LoVo (cell line): ENCODE measurements at places on chromosomes 2 and 18.

DNA sequence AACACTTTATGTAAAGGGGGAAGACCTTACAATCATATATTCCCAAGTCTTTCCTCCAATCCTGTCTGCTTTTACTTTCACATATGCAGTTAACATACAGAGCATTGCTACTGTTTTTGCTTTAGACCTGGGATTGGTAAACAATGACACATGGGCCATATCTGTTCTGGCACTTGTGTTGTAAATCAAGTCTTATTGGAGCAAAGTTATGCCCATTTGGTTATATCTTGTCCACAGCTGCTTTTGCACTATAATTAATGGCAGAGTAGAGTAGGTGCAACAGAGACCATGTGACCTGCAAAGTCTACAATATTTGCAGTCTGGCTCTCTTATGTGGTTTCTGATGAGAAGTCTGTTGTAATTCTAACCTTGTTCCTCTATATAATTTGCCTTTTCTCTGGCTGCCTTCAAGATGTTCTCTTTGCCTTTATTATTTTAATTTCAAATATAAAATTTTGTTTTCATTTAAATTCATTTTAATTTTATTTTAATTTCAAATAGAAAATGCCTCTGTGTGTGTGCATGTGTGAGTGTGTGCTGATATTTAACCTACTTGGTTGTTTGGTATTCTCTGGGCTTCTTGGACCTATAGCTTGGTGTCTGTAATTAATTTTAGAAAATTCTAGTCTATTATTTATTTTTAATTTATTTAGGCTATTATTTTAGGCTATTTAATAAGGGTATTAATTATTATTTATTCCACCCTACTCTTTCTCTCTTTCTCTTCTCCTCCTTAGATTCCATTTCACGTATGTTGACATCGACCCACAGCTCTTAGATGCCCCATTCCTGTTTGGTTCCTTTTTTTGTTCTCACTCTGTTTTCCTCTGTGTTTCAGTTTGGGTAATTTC lies 16.8 kb upstream of the LPIN1 start:
- no peak for DNase-seq

DNA sequence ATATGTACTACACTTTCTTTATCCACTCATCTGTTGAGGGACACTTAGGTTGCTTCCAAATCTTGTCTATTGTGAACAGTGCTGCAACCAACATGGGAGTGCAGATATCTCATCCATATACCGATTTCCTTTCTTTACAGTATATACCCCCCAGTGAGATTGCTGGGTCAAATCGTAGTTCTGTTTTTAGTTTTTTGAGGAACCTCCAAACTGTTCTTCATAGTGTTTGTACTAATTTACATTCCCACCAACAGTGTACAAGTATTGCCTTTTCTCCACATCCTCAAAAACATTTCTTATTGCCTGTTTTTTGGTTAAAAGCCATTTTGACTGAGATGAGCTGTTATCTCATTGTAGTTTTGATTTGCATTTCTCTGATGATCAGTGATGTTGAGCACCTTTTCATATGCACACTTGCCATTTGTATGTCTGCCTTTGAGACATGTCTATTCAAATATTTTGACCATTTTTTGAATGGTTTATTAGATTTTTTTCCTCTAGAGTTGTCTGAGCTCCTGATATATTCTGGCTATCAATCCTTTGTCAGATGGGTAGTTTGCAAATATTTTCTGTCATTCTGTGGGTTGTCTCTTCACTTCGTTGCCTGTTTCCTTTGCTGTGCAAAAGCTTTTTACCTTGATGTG lies 12.2 kb downstream of the PLEK start:
- no peak for DNase-seq

DNA sequence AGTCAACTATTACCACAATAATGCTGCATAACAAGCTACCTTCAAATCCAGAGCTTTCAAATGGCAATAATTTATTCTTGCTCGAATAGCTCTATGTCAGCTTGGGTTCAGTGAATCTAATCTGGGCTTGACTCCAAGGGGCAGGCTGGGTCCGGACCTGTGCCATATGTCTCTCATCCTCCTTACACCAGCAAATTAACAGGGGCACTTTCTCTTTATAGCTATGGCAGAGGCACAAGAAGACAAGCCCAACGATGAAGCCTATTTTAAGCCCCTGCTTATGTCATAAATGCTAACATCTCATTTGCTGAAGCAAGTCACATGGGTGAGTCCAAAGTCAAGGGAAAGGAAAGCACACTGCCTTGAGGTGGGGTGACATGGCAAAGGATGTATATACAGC lies 13.3 kb upstream of the ZNF521 start:
- no peak for DNase-seq

DNA sequence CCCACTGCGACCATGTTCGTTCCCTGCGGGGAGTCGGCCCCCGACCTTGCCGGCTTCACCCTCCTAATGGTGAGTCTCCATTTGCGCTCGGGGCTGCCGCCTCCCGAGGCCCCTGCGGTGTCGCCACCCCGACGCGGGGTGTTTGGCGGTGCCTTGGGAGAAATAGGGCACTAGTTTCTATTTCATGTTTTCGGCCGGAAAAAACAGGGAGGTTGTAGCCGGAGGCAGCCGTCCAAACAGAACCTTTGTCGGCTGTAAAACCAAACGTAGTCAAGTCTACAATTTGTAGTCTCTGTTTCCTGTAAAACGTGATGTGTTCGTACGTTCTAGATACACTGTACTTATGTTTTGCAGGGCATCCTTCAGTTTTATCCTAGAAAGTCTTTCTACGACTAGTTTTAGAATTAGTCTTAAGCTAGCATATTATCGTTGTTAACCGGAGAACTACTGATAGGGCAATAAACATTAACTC lies 290 bp downstream of the PSMG2 start:
- no peak for DNase-seq

- no peak for DNase-seq
Measured at GRCh38 chr2:73982140-73982617, 2.5 kb upstream of the TET3 start.

DNA sequence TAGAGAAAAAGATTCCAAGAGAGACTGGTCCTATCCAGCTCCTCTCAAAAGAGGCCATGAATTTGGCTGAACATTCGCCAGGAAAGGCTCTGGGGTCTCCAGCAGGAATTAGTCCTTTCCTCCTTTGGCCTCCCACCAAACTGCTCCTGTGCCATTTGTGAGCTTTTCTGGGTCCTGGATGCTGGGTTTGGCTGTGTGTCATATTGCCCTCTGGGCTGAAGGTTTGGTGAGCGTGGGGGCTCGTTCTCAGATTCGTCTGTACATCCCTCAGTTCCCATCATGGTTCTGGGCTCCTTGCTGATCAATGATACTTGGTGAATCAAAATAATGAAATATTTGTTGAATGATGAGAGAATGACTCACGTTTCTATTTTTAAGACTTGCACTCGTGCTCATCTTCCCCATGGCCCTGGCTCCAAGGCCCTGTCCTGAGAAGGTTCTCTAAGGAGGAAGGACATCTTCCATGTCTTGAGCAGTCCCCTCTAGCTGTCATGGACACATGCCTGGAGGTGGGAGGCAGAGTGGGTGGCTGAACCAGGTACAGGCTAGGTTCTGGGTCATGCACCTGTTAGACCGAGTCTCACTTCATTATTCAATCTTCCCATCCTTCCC lies 47.8 kb upstream of the RHOB start:
- no peak for DNase-seq

DNA sequence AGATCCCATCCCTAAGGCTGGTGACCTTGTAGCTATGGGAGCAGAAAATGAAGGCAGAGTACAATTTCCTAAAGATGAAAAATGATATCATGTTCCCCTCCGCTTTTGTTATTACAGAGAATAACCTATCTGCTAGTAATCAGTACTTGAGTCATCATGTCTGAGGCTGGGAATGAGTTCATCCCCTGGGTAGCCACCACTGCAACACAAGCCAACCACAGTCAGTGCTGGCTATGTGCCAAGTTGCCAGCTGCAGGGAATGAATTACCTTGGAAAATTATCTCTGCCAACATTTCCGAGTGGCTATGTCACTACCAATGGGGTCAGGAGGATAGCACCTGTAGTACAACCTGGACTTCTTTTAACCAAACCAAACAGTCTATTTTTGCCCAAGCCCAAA lies 1094.7 kb upstream of the DDX18 start:
- DNase-seq, result no peak

GRCh38 chr2:169862816-169863215 lies 35.6 kb downstream of the UBR3 start:
- DNase-seq, result no peak

- DNase-seq, result no peak
Measured at GRCh38 chr2:205409411-205409810, 272.9 kb upstream of the NRP2 start.

DNA sequence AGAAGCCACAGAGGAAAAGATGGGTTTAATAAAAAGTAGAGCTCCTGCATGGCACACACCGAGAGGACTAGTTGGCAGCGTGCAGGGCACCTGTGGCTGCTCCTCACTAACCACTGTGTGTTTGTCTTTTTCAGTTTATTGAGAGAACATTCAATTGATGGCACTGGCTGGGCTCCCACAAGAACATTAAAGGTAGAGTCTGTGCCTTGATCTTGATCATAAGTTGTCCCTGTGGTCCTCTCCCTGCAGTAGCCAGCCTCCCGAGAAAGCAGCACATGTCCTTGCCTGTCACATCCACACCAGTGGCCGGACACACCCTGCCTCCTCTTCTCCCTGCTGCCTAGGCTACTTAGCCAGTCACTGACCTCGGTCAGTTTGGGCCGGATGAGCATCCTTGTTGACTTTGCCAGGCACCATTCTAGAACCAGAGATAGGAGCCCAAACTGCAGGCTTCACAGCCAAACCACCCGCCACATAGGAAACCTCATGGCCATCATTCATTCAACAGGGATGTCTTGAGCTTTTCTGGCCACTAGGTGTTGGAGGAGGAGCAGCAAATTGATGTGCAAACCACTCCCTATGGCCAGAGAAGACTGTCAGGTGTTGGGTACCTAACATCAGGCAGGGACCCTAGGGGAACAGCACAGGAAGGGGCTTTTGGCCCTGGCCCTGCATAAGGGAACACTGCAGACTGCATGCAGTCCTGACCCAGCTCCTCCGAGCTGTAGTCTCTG lies 30.2 kb upstream of the SCLY start:
- no peak for DNase-seq

DNA sequence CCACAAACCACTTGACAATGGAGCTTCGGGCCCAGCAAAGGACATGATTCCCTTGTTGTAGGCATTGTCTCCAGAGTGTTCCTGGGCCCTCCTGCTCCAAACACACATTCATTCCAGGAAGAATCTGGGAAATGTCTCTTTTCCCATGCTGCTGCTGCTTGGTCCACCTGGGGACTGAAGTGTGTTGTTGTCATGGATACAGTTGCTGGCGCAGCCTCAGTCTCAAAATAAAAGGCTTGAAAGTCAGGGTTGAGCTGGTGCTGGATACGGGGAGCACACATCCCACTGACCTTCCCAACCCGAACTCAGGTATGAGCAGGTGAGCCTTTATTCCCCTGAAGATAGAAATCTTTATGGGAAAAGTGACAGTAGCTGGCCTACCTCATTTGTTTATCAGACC lies 30.6 kb upstream of the SPP2 start:
- no peak for DNase-seq

GRCh38 chr2:69253611-69254301 lies 133.3 kb downstream of the GFPT1 start:
- no peak for DNase-seq

DNA sequence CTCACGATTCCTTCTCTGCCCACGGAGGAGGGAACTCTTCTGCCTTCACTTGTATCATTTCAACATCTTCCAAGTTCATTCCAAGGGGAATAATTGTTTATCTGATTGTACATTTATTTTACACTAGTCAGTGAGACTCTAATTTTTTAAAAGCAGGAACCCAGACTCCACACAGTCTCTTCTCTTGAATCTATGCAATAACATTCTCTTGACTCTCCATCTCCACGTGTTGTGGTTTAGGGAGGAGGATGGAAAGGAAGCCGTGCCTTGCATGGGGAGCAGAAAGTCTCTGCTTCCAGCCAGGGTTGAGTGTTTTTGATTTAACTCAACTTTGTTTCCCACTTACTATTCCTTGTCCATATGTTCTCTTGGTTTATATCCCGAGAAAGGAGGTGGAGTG lies 131.1 kb upstream of the RIOK3 start:
- DNase-seq, result no peak

- no peak for DNase-seq
Measured at GRCh38 chr2:1748176-1748740, 3.9 kb upstream of the PXDN start.

DNA sequence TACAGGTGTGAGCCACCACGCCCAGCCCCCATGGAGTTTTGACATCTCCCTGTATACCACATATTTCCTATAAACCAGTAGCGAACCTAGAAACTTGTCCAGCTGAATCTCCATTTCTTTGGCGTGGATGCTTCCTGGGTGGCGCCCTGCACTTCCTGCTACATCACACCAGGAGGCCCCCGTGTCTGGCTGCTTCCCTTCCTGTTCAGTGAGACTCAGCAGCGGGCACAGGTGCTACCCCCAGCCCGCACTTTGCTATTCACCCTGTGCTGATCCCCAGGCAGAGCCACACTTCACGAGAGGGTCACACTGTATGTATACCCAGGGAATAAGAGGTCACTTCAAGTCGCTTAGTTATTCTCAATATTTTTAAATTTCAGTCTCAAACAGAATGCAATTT lies 35.0 kb downstream of the CYP27C1 start:
- no peak for DNase-seq

- DNase-seq, result no peak
Measured at GRCh38 chr2:182941919-182942318, 75.5 kb upstream of the FRZB start.

GRCh38 chr2:106012001-106012590 lies 182.0 kb downstream of the UXS1 start:
- DNase-seq, result no peak

DNA sequence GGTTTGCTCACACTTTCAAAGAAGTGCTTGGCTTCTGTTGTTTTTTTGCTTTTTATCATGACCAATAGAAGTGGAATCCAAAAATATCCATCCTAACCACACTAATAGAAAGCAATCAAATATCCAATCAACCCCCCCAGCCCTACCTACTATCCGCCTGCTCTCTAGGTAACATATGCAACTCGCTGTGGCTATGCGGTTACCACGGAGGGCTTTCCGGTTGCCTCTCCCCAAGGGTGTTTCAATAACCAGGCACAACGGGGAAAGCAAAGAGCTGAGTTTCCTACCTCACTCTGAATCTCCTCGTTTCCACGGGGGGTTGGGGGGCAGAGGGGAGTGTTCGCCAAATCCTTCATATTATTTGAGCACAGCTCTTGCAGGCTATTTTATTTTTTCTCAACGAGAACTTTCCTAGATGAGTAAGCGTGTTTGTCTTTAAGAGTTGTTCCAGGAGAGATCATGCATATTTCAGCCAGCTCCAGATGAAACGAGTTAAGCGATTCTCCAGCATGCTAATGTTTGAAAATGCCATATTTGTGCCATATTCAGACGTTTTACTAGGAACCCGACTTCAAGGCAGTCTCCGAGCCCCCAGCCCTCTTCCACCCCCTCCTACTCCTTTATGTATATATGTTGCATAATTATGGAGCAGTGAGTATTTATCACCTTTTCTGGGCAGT lies 30.3 kb downstream of the PAX3 start:
- DNase-seq, result no peak

GRCh38 chr18:28127228-28127627 lies 49.7 kb downstream of the CDH2 start:
- DNase-seq, result no peak
